NCI-H1092 treated with DMSO at 0.1 percent for 48 hours (cell line): ENCODE measurements at places on chromosomes 12 and 14.

- no peak for DNase-seq
Measured at GRCh38 chr14:105760691-105761344, 234.4 kb downstream of the TMEM121 start.

DNA sequence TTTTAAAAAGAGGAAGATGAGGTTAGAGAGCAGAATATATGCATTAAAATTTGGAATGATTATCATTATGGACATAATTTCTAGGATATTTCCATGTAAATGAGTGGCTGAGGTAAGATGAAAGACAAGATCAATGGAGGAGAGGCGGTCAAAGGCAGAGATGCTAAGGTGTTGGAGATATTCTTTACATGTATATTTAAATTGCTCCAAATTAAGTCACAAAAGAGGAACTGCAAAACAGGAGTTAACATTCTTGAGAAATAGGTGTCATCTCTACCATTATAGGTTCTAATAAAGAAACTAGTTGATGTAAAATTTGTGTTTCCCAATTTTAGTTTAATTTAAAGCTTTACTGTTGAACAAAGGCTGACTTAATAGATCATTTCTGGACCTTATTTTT lies 268.5 kb upstream of the PPFIA2 start:
- no peak for DNase-seq

DNA sequence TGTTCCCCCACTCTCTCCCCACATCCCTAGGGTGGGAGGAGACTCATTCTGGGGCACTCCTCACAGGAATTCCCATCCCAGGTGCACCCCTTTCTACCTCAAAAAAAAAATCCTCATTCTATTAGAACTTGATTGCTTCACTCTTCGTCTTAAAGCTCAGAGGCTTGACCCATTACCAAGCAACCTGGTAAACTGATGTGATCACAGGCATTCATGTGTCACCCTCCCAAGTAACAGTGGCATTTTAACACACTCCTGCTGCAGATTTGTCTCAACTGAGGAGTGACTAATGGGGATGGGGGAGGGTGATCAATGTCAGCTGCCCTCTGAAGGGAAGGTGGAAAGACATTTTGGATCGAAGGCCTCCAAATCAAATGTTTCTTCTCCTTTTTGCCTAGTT lies 78.1 kb upstream of the PTHLH start:
- DNase-seq = no peak

GRCh38 chr14:105878554-105878953 lies 352.2 kb downstream of the TMEM121 start:
- no peak for DNase-seq

DNA sequence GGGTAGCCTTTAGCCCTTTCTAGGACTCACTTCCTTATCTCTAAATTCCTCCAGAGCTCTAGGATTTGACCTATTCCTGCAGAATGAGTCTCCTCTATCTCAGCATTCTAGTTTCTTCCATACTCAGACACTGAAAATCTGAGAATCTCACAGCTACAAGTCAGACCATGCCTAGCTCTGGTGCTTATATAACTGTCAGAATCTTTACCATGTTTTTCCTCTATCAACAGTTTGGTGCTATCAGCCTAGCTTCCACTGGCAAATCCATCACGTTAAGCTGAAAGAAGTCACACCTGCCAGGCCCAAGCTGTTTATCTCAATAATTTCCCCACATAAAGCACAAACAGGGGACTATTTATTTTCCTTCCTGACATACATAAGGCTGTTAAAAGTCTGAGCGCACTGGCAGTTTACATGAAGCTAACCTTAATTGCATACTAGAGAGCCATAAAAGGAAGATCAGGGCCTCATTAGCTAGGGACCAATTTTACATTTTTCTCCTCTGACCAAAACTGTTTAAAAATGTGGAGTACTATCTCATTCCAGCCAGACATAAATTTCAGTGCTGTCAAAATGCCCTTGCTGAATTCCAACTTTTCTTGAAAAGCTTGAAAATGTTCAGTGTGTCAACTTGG lies 270.5 kb downstream of the C12orf75 start:
- DNase-seq = no peak
